GF-D8 (cell line): ENCODE measurements at places on chromosomes 11 and 22.
A peak's percentile ranks its signal among the peaks of the same experiment; 100 is the strongest.

DNA sequence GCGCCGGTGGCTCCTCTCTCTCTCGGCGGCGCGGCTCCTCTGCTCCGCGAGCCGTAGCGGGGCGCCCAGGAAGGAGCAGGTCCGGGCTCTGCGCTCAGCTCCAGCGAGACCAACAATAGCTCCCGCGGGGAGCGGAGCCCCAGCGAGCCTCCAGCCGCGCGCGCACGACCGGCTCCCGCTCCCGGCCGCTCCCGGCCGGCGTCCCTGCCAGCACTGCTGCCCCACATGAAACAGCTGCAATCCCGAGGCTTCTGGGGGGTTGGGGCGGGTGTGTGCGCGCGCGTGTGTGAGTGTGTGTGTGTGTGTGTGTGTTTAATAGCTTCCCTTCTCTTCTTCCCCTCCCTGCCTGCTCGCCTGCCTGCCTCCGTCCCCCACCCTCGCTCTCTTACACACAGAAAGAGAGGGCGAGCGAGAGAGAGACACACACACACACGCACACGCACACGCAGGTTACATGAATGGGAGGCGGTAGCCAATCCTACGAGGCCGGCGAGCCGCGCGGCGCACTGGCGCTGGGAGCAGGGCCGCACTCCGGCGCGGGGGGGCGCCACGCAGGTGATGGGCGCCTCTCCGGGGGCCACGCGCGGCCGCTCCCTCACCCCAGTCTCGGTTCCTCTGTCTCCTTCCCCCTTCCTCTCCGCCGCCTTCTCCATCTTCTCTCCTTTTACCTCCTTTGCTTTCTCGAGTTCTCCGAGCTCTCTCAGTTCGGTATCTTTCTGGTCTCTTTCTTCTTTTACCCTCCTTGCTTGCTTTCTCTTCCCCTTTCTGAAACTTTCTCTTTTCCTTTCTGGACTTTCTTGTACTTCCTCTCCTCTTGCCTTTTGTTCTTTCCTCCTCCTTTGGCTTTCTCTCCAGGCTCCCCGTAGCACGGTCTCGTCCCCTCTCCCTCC is at the start of gene TENM4:
TSS of gene TENM4 (minus strand) at position 460 of the 890 bp plus-strand sequence. CDS start 371,086 bp downstream, outside the sequence.
- no peak for DNase-seq

DNA sequence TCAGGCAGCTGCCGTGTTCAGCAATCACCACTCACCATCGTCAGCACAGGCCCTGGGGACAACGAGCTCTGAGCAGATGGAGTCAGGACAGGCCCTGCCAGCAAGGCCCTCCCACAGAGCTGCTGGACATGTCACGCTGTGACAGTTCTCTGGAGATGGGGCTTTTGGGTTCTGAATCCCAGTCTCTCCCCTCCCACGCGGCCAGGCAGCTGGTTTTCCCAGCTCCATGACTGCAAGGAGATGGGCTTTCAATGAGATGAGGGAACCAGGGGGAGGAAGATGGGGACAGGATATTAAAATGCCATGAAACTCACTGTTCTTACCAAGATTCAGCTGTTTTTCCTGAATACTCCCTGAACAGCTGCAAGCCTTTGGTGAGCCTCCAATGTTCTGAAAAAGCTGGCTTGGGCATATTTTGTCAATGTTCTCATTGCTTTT is 305.9 kb downstream of the BRD1 start:
- no peak for DNase-seq

DNA sequence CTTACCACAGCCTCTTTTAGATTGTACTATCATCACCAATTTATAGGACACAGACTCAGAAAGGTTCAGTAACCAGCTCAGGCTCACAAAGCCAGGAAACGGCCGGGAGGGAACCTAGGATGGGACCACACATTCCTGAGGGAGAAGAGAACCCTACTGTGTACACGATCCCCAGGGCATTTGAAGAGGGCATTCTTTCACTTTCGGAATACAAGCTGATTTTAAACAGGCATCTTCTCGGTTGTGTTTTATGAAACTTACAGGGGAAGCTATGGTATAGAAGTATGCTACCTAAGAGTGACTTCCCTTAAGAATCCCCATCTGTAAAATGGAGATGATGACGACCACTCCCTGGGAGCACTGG is 19.0 kb downstream of the SMCO4 start:
- DNase-seq, result no peak

DNA sequence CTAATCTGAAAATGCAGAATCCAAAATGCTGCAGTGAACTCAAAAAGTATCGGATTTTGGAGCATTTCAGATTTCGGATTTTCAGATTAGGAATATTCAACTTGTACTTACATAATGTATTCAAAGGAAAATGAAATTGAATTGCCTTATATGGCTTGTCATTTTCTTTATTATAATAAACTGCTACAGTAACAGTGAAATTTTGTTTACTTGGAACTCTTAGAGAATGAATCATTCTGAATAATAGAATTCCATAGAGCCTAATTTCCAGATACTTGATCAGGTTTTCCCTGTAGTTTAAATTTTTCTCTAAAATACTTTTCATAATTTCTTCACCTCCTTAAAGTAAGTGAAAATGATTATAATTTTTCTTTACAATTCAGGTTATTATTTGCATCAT is 17.3 kb downstream of the TTC17 start:
- DNase-seq, result no peak

GRCh38 chr22:31378123-31378522 is 21.3 kb upstream of the DRG1 start:
- no peak for DNase-seq

DNA sequence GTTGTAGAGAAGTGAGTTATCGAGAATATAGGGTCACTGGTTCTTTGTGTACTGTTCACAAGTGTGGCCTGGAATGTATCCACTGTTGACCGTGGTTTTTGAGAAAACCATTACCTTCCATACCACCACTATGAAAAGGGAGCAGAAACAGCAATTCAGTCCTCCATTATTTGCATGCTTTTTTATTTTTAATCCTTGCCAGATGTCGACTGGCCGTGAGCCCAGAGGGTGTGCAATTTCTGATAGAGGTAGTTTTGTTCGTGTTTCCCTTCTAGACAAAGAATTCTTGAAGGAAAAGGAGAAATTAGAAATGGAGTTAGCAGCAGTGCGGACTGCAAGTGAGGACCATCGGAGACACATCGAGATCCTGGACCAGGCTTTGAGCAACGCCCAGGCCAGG is 81.7 kb downstream of the AMOTL1 start:
- DNase-seq, result no peak

- no peak for DNase-seq
Measured at GRCh38 chr22:32073262-32073661, 30.2 kb downstream of the SLC5A1 start.

DNA sequence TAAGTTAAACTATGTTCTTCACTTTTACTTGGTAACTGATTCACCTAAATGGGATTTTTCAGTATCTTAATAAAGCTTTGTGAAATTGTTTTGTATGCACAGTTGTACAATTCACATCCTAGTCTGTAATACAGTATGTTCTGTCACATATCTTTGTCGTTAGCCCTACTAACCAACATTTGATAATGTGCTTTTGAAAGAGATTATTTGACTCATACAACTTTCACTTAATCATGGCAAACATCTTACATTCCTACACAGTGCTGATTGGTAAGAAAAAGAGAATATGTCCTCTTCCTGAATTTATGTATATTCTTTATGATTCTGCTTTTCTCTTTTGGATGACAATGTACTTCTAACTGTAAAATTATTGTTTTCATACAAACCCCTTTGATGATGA is 234.5 kb downstream of the METTL15 start:
- DNase-seq, result no peak

DNA sequence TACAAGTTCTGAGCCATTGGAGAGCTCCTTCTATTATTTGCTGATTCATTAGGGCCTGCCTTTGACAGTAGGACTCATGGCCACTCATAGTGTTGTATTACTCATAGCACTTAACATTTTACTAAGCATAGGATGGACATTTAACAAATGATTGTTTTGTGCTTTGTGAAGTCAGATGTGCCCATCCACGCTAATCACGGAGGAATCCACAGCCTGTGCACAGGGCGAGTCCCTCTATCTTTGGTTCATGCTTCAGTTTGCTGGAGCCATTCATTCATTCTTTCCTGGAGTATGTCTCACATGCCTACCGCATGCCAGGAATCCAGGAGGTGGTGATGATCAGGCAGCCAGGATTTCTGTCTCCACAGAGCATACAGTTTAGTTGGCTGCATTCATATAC is 254.1 kb downstream of the NTM start:
- no peak for DNase-seq

DNA sequence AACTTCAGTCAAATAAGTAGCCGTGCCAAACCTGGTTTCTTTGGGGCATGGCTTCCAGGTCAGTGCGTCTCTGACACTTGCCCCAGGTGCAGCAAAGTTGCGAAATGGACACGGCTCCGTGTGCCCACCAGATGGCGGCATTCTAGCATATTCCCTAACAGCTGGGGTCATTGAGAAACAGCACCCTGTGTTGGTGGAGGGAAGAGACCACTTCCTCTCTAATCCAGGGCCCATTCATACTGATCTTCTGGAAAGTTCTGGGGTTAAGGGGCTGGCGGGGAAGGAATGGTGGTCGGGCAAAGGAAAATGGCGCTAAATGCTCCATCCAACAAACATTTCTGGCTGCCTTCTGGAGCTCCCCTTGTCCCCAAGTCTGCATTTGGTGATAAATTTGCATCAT is 141.2 kb upstream of the TIMP3 start:
- DNase-seq, result peak; percentile 3
